CD4-positive, alpha-beta T cell (primary cell): ENCODE measurements at places on chromosomes 6 and 20.

GRCh38 chr6:89828988-89829471 is 650 bp upstream of the CASP8AP2 start:
- peak; percentile 38 for DNase-seq

DNA sequence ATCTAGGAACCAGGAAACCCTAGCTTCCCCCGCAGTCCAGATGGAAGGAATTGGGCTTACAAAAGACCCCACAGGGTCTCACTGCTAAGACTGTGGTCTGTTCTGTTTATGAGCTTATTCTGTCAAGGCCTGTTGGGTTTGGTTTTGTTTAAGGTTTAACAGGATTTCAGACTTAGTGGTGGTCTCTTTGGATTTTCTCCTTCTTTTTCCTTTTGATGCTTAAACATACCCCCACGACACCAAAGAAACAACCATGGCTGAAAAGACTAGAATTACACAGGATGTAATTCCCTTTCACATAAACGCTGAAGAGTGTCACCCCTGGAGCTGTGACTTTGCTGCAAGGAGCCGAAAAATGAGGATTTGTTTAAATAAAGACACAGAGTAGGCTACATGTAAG is 408.6 kb downstream of the PREX1 start:
- DNase-seq, result no peak

- no peak for DNase-seq
These were observed 179.8 kb upstream of the BMP5 start for GRCh38 chr6:56055081-56055704.

DNA sequence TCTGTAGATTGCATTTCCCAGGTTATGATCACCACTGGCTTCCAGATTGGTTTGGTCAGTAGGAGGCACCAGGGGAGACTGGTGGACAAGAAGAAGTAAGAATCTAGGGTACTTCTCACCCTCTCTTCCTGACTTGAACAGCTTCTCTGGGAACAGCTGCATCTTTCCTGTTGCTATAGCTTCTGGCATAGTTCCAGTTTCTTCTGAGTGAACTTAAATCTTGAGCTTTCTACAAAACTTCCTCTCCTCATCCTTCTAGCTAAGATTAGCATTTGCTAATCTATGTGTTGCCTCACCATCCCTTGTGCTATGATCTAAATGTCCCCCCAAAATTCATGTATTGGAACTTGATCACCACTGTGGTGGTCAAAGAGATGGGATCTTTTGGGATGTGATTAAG is 724.6 kb downstream of the UTRN start:
- no peak for DNase-seq
